ENCODE measurements at places on chromosomes 6 and 20.

DNA sequence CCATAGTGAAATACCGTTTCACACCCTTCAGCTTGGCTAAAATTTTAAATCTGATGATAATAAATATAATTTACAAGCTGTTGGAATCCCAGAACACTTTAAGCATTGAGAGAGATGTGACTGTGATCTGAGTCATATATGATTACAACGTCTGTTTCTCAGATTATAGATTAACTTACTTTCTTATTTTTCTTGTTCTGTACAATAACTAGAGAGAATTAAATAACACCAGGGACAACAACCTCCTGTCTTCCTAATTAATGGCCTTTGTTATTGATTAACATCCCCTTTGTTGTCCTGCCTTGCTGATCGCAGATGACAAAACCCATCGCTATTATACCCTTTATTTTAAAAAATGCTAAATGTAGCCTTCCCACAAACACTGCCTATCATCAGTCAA is 87.8 kb upstream of the EZR start:
- DNase-seq, result no peak

DNA sequence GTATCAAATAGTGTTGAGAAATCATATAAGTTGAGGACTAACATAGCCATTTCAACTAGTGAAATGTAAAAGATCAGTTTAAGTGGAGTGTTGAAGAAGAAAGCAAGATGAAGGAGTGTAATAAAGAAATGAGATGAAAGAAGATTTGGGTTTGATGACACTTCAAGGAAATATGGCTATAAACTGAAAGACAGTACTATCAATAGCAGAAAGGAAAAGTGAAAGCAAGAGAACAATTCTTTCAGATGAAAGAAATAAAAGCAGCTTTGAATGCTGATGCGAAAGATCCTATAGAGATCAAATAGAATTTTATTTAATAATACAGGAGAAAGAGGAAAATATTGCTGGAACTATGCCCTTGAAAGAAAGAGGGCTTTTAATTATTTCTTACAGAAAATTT is 92.8 kb upstream of the PRSS16 start:
- DNase-seq, result no peak

DNA sequence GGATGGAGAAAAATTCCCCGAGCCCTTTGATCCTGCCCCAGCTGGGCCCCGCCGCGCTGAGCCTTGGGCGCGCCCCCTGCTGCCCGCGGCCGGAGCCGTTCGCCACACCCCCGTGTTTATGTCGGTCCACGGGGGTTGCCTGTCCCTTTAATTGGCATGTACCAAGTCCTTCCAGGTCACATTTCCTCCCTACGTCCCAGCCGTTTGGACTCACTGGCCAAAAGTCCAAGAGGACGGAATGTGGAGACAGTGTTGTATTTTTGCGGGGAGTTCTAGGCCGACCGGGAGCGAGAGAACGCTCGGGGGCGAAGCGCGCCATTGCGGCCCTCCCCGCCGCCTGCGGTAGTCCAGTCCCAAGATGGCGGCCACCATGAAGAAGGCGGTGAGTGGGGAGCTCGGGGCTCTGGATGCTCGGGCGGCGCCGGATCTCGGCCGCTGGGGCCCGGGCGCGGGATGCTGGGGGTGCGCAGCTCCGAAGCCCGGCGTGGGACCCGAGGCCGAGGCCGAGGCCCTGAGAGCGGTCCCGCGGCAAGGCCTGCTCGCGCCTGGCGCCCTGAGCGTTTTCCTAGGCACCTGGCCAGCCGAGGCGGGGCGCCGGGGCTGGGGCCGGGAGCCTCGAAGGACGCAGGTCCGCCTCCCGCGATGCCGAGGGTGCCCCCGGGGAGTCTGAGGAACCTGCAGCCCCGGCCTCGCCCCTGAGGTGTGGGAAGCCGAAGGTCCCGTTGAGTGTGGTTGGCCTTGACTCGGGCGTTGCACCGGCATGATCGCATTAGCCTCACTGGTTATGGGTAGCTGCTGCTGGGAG is at the start of gene PFDN4:
PFDN4 (plus strand) TSS at position 345 of the 805 bp plus-strand sequence; CDS start at position 359, 14 bp downstream.
- DNase-seq, result peak; percentile 94

DNA sequence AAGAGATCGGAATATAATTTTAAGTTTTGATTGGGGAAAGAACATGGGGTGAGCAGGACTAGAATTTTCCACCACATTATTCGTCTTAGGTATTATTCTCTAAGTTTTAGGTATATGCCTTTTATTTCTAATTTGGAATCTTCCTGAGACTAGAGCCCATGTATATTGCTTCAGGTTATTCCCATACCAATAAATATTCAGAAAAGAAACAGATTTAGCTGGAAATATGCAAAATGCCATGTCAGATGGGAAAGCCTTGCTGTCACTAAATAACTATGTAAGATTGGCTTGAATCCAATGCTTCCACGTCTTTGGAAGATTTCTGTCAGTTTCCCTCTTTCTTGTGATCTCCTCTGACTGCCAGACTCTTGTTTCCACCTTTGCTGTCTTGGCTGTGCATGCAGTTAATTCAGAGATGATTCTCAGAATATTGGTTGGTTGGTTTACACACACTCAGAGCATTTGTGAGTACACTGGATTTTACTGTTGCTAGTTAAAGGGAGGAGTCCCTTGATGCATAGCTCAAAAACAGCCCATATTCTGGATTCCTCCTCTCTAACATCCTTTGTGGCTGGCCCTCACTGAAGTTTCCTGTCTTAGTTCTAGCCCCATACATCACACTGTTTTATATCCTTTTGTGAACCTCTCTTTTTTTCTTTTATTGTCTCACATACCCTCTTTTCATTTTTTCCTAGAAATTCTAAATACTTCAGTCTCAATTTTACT is 64.3 kb downstream of the GRM1 start:
- no peak for DNase-seq

DNA sequence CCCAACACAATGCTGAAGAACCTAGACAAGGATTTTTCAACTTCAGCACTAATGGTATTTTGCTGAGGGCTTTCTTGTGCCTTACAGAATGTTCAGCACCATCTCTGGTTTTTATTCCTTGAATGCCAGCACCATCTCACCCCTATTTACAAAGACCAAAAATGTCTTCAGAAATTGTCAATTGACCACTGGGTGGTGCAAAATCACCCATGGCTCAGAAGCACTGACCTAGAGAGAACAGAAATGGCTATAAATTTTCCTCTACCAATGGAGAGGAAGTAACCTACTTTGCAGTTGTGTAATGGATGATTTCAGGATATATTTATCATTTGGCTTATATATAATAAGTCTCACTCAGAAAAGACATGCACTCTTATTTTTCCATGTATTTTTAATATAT is 431.0 kb upstream of the IRAK1BP1 start:
- DNase-seq, result no peak

GRCh38 chr6:90890683-90891330 is 303.9 kb upstream of the MAP3K7 start:
- DNase-seq, result no peak

DNA sequence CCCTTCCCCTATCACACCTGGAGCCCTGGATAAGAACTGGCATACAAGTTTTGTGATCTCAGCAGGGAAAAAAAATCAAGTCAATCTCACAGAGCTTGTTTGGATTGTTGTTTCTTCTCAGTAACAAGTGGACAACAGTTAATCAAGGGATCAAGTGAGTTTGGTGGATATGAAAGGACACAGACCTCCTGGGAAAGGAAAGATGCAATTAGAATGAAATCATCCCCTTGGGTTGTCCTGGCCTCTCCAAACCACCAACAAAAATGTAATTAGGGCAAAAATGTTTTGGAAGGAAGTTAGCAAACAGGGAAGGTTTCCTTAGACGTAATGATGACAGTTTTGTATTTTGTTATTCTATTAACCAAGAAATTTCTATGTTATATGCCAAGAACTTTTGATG is 99.1 kb upstream of the PRDM1 start:
- no peak for DNase-seq

DNA sequence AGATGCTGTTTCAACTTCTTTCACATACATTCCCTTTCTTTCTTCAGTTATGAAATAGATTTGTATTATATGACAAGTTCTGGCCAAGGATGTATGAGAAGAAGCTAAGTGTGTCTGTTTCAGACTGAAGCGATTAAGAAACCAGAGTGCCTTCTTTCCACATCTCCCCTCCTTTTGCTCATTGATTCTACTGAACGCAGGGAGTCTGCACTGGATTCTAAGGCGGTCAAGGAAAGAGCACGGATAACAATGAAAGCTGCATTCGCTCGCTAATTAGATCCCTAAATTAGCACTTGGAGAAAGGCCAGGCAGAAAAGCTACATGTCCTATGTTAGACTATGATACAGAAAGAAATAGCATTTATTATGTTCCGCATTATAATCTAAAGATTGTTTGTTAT is 267.7 kb downstream of the HAO1 start:
- no peak for DNase-seq

DNA sequence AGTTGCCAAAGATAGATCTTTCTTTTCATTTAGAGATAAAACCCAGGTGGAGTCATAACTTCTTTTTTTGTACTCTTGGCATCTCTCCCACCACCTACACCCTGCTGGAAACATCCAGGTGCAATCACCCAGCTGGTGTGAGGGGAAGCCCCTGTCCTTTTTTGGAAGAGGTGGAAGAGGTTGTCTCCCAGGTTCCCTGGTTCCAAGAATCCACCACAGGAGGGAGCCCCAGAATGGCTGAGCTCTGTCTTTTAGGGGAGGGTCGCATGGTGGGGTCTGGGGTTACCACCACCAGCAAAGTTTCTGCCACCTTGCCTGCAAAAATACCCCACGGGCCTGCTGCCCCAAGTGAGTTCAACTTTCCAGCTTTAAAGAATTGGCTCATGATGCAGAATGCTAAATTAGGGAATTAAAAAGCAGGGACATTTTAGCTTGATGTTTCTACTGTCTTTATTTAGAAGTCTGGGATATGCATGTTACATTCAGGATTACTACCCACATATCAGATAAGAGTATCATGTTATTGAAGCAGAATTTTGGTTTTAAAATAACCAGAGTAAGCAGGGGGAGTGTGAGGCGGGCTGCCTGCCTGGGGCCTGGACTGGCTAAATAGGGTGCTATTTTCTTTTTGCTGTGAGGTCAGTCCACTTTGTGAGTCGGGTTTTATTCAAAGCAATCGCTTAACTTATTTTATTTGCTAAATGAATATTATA is 11.0 kb downstream of the SMOC2 start:
- no peak for DNase-seq

GRCh38 chr6:168785720-168786511 is 344.9 kb downstream of the SMOC2 start:
- DNase-seq, result no peak

DNA sequence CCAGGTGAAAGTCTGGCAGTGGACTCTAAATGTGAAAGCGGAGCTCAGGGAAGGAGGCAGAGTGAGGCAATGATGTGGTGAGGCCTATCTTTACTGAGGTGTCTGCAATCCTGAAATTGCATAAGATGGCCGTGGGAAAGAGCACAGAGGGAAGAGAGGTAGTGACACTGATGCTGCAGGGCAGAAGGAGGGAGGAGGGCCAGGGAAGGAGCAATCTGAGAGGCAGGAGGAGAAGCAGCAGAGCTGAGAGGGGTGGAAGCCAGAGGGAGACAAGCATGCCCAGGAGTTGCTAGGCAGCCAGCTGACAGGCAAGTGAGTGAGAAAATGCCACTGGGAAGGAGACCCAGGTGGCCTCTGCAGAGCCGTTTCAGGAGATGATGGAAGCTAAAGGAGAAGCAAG is 97.4 kb upstream of the CNR1 start:
- DNase-seq, result no peak

DNA sequence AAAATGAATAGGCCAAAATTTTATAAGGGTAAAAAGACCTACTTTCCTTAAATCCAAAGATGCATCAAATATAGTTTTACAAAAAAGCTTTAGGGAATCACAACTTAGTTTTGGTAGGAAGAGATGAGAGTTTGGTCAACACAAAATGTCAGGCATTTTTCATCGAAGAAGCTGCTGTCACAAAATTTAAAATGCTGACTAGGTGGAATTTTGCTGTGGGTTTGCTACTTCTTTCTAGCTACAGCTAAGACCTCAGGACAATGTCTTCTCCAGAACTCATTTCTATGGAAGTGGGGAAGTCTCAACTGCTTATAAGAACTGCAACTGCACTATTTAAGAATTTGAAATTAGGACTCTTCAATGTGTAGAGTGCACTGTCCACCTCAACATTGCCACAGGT is 351.1 kb downstream of the HAO1 start:
- DNase-seq, result no peak

DNA sequence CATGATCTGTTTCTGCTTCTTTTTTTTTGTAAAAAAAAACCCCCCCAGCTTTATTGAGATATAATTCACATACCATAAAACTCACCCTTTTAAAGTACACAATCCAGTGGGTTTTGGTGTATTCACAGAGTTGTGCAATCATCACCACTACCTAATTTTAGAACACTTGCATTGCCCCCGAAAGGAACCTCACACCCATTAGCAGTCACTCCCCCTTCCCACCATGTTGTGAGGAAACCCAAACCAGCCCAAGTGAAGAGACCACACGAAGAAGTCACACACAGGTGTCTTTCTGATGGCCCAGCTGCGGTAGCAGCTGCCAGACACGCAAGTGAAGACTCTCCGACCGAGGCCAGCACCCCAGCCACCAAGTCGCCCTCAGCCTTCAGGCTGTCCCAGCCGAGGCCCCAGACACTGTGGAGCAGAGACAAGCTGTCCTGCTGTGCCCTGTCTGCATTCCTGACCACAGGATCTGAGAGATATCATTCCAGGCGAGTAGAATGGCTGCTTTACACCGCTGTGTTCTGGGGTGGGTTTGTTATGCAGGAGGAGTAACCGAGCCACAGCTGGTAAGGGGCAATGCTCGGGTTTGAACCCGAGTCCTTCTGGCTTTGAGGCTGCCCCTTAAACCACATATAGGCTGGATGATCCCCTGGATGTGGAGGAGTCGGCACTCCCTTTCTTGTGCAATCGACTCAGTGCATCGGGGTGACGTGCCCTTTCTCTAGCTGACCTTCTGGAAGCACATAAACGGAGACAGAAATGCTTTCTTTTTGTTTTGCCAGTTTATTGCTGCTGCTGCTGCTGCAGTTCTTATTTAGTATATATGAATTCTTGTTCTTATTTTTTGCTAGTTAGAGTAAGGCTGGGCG is 59.1 kb upstream of the PTPN1 start:
- DNase-seq, result peak; percentile 51

DNA sequence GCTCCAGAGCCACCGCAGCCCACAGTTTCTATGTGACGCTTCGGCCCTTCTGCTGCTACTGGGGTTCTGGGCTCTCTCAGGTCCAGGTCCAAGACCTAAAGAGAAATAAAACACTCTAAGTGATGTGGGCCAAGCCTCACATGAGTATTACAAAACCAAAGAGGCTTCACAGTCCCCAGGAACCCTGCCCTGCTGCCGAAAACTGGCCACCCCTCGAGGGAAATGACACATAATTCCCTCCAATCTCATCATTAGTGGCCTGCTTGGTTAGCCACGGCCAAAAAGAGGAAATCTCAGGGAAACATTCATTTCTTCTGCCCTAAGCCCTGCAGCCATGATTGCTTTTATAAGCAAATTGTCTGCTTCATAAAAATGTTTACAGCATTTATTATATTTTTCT is 32.5 kb downstream of the DLL1 start:
- DNase-seq, result no peak

- no peak for DNase-seq
Measured at GRCh38 chr6:166306378-166307081, 1.7 kb downstream of the PRR18 start.
